Bone marrow (tissue), 2 donors: ENCODE measurements at places on chromosomes 13 and 19.

DNA sequence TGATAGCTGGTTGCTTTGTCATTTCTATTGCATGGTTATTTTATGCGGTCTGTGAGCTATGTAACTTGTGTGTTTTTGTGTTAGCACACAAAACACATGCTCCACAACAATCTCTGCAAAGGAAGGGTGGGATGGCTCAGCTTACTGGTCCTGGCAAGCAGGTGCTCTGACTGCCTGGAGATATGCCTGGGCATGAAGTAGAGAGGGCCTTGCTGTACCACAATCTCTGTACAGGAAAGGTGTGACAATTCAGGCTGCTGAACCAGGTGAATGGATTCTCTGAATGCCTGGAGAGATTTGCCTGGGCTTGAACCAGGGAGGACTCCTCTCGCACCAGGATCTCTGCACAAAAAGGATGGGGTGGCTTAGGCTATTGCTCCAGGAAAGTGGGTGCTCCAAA is 69.5 kb downstream of the STOML3 start:
- DNase-seq = no peak

- peak; percentile 83 for DNase-seq
These were observed 10.6 kb downstream of the POU2F2 start for GRCh38 chr19:42121656-42122069.

DNA sequence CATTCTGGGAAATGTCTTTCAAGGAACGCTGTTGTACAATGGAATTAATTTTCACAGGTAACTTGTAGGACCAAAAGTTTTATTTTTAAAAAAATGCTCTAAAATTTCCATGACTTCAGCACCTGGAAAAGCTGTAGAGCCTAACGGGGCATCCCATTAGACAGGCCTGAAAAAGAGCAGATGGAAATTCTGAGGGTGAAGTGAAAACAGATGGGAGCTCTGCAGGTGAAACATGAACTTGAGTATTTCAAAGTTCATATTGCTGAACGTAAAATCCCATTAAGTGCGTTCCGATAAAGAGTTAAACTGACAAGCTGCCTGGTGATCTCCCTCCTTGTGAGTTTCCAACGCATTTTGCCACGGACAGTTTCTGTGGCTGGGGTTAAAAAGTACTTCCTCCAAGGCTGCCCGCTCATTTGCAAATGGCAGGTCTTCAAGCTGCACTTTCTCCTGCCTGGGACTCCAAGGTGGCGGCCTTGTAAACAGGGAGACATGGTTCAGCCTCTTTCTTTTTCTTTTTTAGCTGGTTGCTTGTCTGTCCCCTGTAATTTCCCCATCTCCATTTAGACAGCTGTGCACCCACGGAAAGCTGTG is 450.4 kb downstream of the FGF9 start:
- no peak for DNase-seq

GRCh38 chr13:72397265-72397664 is 330.2 kb downstream of the MZT1 start:
- DNase-seq = no peak

- DNase-seq = no peak
These were observed 29.6 kb downstream of the EXOC3L2 start for GRCh38 chr19:45215391-45216191.

DNA sequence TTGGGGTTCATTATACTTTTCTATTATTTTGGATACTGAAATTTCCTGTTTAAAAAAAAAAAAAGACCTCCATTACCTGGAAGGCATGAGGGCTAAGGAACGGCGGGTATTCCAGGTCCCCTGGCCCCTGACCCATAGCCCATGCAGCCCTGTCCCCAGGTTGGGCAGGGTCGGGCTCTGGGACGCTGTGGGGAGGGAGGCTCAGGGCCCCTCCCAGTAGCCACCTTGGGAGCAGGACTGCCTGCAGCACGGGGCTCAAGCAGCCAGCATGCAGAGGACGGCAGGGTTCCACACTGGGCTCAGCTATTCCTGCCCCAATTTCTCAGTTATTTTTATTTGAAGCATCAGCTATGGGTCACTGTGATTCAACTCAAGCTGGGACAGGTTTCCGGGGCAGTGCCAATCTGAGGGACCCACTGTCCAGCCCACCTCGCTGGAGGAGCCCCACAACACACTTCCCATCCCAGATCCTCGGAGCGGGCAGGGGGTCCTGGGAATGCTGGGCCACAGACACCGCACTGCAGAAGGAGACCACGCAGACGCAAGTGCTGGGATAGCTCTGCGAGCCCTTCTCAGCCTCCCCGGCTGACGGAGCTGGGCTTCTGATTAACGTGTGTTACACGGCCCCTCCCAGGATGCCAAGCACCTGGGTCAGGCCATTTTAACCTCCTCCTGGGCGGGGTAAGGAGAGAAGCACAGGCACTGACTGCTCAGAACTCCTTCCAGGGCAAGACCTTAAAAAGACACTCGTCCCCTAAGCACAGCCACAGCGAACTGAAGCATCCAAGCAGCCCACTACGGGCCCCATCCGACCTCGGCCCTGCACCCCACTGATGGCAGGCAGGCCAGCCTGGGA is 60.1 kb downstream of the PEPD start:
- DNase-seq = no peak

DNA sequence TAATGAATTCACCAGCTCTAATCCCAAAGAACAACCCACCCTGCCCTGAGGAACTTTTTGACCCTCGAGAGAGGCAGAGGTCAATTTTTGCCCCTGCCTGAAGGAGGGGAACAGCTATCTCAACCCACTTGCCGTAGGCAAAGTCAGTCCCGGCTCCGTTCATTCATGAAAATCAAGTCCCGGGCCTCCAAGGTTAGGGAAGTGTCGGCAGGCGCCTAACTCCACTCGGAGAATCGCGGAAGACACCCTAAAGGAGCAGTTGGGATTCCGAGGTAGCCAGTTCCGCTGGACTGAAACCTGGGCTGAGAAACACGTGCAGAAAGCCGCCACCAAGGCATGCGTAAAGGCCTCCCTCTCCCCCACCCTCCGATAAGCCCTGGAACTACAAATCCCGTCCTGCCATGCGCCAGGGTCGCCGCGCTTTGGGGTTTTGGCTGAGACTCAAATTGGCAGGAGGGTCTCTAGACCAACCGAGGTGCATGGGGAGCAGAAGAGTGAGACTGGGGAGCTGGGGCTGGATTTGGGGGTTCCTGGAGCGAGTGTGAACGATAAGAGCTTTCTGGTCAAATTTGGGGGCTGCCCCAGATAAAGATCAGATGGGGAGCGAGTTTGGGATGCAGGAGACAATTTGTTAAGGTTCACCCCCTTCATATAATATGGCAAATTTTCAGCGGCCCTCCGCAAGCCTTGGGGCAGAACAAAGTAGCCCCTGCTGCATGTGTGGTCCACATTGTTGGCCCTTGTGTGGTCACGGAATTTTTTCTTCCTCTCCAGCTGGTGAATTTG is at the start of gene TNPO2:
TNPO2 (minus strand) TSS at position 292 of the 786 bp plus-strand sequence. CDS start 2,955 bp downstream, outside the sequence.
- peak; percentile 37 for DNase-seq
